ENCODE measurements at places on chromosomes 5 and 9. TPM values are rescaled to one million over a fixed set of nuclear protein-coding genes. Genes with fewer than 3 reads are reported as not detected.
A peak's percentile ranks its signal among the peaks of the same experiment; 100 is the strongest.

DNA sequence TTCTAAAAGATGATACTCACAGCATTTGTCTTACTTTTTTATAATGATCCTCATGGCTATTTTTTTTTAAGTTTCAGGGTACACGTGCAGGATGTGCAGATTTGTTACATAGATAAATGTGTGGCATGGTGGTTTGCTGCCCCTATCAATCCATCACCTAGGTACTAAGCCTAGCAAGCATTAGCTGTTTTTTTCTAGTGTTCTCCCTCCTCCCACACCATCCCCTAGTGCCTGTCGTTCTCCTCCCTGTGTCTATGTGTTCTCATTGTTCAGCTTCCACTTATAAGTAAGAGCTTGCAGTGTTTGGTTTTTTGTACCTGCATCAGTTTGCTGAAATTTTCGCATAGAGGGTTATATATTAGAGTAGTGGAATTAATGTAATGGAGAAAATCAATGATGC, 189.1 kb upstream of the CDH12 start:
- no peaks in the 10 kb centered on the region for H3K27me3 ChIP-seq
- no peaks in the 10 kb centered on the region for H3K36me3 ChIP-seq
- no peak for DNase-seq
- no peaks in the 10 kb centered on the region for H3K4me1 ChIP-seq
- H3K4me3 ChIP-seq: no peak overlapping the region

The LEAP2 gene
- total RNA-seq: 0.37 TPM

The BDP1 gene
- total RNA-seq: 24.6 TPM

The TAF11L5 gene
- not detected for total RNA-seq

GRCh38 chr9:88270413-88270812, 117.8 kb upstream of the SPIN1 start:
- no peaks in the 10 kb centered on the region for H3K27me3 ChIP-seq
- no peak overlapping the region for H3K4me3 ChIP-seq
- H3K4me1 ChIP-seq: peaks cover 29% of the 10 kb centered on the region
- peak overlapping the region; percentile 79 for H3K27ac ChIP-seq
- H3K36me3 ChIP-seq: no peaks in the 10 kb centered on the region

- H3K36me3 ChIP-seq: no peaks in the 10 kb centered on the region
- no peak overlapping the region for H3K27ac ChIP-seq
- no peaks in the 10 kb centered on the region for H3K4me1 ChIP-seq
- no peak overlapping the region for H3K4me3 ChIP-seq
These were observed 85.6 kb downstream of the GADD45G start for GRCh38 chr9:89690334-89690912.

DNA sequence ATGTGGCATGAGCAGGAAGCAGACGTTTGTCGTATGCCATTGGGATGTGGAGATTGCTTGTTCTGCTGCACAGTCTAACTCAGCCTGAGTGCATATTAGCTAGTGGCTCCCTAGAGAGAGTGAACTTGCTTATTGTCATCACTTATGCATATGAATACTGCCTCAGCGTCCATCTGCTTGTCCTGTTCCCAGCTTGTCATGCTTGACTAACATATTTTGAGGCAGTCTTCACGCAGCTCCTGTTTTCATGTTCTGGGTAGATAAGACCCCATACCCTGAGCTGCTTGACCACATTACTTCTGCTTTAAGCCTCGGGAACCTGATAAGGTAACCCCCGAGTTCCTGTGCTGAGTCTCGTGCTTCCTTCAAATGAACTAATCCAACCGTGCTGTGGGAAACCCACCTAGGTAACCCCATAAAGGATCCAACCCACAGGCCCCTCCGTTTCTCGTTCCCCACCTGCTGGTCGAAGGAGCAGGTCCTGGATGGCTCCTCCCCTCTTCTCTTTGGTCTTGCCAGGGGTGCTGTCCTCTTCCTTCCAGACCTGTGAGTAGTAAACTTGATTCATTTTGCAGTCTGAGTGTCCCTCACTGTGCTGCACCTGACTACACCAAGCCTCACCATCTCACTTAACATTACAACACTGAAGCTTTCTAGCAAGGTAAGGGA, 25.0 kb downstream of the ANKRD33B start:
- no peak overlapping the region for H3K27ac ChIP-seq
- peaks cover 2% of the 10 kb centered on the region for H3K36me3 ChIP-seq
- no peaks in the 10 kb centered on the region for H3K27me3 ChIP-seq
- peaks cover 20% of the 10 kb centered on the region for H3K4me1 ChIP-seq
- peak; percentile 41 for DNase-seq

The GEMIN5 gene
- total RNA-seq: 26.7 TPM

- H3K27ac ChIP-seq: no peak overlapping the region
- DNase-seq: no peak
- no peaks in the 10 kb centered on the region for H3K36me3 ChIP-seq
- no peak overlapping the region for H3K4me3 ChIP-seq
These were observed 5.7 kb upstream of the EBF1 start for GRCh38 chr5:159105145-159106053.

The FGF10 gene
- total RNA-seq: not detected

DNA sequence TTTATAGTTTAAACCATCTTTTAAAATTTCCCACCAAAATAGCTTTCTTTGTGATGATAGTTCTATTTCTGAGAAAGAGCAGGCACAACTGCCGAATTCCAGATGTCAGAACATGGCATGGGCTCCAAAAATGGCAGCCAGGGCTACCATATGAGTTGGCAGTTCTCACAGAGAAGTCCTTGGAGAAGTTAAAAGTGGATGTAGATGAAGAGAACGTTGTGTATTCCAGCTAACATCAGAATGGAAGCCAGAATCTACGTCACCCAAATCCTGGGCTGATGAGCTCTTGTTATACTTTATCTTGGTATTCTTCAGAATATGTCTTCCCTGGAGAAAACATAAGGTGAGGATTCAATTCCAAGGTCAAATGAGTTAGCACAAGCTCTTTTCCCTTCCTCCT, 66.9 kb upstream of the BASP1 start:
- H3K4me1 ChIP-seq: peaks cover 51% of the 10 kb centered on the region
- H3K27ac ChIP-seq: no peak overlapping the region
- no peaks in the 10 kb centered on the region for H3K27me3 ChIP-seq
- DNase-seq: no peak
- H3K36me3 ChIP-seq: no peaks in the 10 kb centered on the region
- no peak overlapping the region for H3K4me3 ChIP-seq

DNA sequence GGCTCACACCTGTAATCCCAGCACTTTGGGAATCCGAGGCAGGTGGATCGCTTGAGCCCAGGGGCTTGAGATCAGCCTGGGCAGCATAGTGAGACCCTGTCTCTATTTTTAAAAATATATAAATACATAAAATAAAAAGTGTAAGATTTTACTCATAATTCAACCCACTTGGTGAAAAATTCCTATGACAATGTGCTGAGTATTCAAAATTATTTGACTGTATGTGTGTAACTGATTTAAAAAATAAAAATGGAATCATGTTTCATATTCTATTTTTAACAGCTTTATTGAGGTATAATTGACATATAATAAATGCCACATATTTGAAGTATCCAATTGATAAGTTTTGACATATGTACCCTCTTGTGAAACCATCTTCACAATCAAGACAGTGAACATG, 22.8 kb downstream of the GM2A start:
- H3K4me1 ChIP-seq: no peaks in the 10 kb centered on the region
- no peak overlapping the region for H3K27ac ChIP-seq
- no peak for DNase-seq
- H3K36me3 ChIP-seq: no peaks in the 10 kb centered on the region
- no peak overlapping the region for H3K4me3 ChIP-seq

The SPATA31C2 gene
- not detected for total RNA-seq

DNA sequence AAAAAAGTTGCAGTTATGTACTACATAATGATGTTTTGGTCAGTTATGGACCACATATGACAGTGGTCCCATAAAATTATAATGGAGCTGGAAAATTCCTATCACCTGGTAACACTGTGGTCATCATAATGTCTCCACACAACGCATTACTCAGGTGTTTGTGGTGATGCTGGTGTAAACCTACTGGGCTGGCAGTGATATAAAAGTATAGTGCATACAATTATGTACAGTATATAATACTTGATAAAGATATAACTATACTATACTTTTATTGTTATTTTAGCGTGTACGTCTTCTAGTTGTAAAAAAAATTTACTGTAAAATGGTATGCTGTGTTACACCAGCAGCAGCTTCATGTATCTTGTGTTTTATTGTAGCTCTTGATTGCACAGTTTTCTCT, 66.0 kb upstream of the PANK3 start:
- H3K4me1 ChIP-seq: no peaks in the 10 kb centered on the region
- DNase-seq: no peak
- H3K27me3 ChIP-seq: no peaks in the 10 kb centered on the region
- no peaks in the 10 kb centered on the region for H3K36me3 ChIP-seq
- no peak overlapping the region for H3K4me3 ChIP-seq

GRCh38 chr5:180081481-180081880, 9.9 kb upstream of the RNF130 start:
- no peak overlapping the region for H3K4me3 ChIP-seq
- H3K27ac ChIP-seq: no peak overlapping the region
- H3K36me3 ChIP-seq: no peaks in the 10 kb centered on the region
- no peak for DNase-seq
- H3K4me1 ChIP-seq: no peaks in the 10 kb centered on the region

The SPINK5 gene
- not detected for total RNA-seq

- H3K4me3 ChIP-seq: no peak overlapping the region
- DNase-seq: no peak
- no peaks in the 10 kb centered on the region for H3K27me3 ChIP-seq
- H3K27ac ChIP-seq: no peak overlapping the region
- H3K36me3 ChIP-seq: peaks cover 91% of the 10 kb centered on the region
- H3K4me1 ChIP-seq: peaks cover 48% of the 10 kb centered on the region
These were observed 56.7 kb downstream of the LRSAM1 start for GRCh38 chr9:127507751-127508648.

The PIP5K1B gene
- total RNA-seq: not detected

Measured in SJSA1 (cell line).